Suprapubic skin (tissue), 4 donors: ENCODE measurements at places on chromosomes 5 and 9. TPM values are rescaled to one million over a fixed set of nuclear protein-coding genes. Genes with fewer than 3 reads are reported as not detected.

- no peak for DNase-seq
These were observed 2.0 kb downstream of the CD74 start for GRCh38 chr5:150410524-150411244.

DNA sequence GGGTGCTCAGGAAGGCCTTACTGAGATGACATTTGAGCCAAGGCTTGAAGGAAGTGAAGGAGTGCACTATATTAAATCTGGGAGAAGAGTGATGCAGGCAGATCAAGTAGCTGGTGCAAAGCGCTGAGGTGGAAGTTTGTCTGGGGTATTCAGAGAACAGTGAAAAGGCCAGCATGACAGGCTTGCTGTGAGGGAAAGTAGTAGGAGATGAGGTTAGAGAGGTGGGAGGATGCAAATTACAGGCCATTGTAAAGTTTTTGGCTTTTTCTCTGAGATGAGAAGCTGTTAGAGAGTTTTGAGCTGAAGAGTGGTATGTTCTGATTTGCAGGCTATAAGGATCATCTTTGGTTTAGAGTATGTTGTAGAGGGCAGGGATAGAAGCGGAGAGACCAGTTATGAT, 80.8 kb upstream of the GRHPR start:
- no peak for DNase-seq

DNA sequence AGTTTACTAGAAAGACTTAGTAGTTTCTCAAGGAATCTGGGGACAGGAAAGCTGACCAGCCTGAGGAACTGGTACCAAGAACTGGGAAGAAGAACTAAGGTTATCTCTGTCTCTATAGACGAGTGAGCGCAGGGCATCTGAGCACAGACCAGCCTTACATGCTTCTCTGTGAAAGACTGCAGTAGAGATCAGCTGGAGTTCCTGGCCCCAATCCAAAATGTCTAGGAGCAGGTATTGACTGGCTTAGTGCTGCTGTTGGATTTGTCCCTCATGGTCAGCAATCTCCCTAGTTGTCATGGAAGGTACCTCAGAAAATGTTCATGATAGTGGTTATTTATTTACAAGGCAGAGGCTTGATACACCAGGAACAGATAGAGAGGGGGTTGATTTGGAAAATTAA, 13.3 kb downstream of the NUP214 start:
- DNase-seq, result no peak

GRCh38 chr5:19903611-19904010, 84.4 kb downstream of the CDH18 start:
- no peak for DNase-seq

- DNase-seq, result peak; percentile 75
These were observed 9.9 kb downstream of the PTCH1 start for GRCh38 chr9:95506678-95507463.

GRCh38 chr5:55820488-55820887, 30.7 kb upstream of the IL31RA start:
- no peak for DNase-seq

DNA sequence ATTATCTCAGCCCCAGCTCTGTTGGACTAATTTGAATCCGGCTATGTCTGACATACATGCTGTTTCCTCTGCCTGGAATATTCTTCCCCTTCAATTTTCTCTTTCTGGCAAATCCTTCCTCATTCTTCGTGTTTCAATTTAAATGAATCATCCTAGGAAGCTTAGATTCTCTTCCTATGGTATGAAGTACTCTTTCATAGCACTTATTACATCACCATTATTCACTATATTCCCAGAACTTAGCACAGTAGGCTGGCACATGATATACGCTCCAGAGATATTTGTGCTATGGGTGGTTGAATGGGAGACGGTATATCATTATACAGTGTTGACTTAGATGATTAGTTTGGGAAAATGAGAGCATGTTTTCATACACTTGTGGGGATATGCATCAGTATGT, 91.0 kb upstream of the JAK2 start:
- no peak for DNase-seq

GRCh38 chr5:1706021-1706420, 93.6 kb downstream of the MRPL36 start:
- no peak for DNase-seq

- no peak for DNase-seq
These were observed 30.5 kb upstream of the DMRTA1 start for GRCh38 chr9:22415941-22416691.

GRCh38 chr5:179268399-179268952, 76.8 kb downstream of the ADAMTS2 start:
- DNase-seq, result peak; percentile 74

DNA sequence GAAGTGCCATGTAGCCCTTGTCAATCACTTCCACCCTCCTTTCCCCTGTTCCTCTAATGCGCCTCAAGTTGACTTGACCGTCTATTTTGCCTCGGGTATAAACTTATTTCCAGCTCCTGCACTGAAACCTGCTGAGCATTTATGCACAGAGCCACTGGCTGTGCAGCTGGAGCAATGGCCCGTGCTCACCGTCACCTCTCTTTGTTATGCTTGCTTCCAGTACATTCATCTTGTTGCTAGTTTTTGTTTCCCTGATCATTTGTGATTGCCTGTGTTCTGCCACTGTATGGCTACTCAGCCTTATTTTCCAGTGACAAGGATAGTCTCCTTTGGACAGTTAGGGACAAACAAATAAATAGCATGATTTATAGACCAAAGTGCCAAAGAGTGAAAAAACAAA, 183.1 kb upstream of the C9orf72 start:
- DNase-seq, result no peak

DNA sequence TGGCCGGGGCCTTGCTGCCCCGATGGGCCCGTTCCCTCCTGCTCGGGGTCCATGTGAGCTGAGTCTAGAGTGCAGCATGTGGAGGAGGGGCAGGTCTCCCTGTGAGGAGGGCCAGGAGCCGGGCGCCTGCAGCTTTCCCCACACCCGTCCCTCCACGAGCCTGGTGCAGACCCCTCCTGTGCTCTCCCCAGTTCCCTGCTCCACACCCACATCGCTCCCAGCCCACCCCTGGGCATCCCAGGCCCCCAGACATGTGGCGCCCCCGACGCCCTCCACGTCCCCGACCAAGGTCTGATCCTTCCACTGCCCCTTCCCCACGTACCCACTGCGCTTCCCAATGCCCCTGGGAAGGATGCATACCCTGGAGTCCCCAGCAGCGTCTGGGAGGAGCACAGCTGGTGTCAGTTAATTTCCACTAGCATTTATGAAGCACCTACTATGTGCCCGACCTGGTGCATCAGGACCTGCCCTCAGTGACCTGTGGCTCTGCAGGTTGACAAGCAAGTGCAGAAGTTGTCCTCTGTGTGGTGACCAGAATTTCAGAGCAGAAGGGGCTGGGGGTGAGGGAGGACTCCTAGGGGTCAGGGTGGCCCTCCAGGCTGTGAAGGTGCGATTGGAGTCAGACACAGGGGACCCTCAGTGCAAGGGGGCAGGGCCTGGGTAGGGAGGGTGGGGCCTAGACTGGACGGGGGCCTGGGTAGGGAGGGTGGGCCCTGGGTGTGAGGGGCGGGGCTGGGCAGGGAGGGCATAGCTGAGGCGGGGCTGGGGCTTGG, 10.8 kb upstream of the SLC6A18 start:
- DNase-seq, result no peak

GRCh38 chr5:111488353-111488752, 24.0 kb downstream of the STARD4 start:
- no peak for DNase-seq

DNA sequence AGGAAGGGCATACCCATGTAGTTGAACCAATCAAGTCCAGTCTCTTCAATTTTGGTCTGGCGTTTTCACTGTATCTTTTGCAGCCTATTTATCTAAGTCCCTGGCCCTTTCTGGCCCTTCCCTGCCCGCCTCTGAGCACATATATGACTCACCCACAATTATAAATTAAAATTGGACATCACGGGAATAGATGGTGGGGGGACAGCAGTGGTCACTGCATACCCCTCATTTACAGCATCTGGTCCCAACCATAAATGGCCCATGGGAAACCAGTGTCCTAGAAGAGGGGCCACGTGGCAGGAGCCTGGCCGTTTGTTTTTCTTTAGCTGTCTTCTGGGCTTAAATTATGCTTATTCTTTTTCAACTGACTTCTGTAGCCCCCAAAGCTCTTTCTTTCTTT, 69.2 kb downstream of the PDZD2 start:
- no peak for DNase-seq

DNA sequence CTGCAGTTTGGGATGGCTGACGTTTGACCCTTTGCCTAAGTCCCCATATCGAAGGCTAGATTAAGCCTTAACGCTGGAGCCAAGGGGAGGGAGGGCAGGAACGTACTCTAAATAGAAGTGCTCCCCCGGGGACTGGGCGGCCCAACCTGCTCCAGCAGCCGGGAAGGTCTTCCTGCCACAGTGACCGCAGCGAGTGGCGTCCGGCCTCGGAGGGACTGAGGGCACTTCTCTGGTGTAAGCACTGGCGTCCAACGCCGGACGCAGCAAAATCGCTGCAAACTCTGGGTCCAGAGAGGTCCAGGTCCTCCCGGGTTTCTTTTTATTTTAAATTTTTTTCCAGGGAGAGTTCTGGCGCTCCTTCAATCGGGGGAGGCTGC, 505 bp upstream of the ACER2 start:
- peak; percentile 84 for DNase-seq

- no peak for DNase-seq
These were observed 3.3 kb upstream of the LSM11 start for GRCh38 chr5:157740229-157740610.

GRCh38 chr5:124871303-124871702, 124.9 kb upstream of the ZNF608 start:
- DNase-seq, result no peak

GRCh38 chr9:97928986-97929604, 6.8 kb upstream of the TRMO start:
- no peak for DNase-seq

DNA sequence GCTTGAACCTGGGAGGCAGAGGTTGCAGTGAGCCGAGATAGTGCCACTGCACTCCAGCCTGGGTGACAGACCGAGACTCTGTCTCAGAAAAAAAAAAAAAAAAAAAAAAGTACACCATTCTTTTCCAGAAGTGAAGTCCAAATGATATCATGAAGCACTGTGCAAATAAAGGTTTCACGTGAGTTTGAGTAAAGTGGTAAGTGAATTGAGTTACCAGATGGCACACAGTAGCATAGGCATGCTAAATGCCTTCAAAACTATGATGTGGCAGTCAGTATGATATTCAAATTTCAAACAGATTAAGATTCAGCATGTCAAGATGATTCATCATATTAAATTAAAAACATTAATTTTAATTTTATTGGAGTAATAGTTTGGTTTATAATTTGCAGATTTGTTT, 195.2 kb downstream of the TAF11L14 start:
- no peak for DNase-seq

- no peak for DNase-seq
These were observed 9.3 kb upstream of the OTULIN start for GRCh38 chr5:14655146-14655741.

- DNase-seq, result no peak
These were observed 719 bp upstream of the ISCA1 start for GRCh38 chr9:86282979-86283535.

DNA sequence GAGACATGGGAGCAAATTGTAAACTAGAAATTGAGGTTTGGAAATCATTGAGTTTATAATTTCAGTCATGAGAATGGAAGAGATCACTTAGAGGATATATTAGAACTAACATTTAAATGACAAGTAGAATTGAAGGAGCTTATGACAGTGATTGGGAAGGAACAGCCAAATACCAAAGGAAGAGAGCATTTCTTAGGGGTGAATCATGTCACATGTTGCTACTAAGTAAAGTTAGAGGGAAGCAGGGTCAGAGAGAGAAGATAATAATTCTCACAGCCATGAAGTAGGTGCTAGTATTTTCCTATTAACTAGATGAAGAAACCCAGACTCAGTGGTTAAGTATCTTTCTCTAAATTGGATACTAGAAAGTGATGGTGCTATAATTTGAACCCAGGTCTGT, 59.3 kb downstream of the COMMD10 start:
- no peak for DNase-seq

GRCh38 chr5:147751156-147751830, 31.2 kb downstream of the JAKMIP2 start:
- no peak for DNase-seq

DNA sequence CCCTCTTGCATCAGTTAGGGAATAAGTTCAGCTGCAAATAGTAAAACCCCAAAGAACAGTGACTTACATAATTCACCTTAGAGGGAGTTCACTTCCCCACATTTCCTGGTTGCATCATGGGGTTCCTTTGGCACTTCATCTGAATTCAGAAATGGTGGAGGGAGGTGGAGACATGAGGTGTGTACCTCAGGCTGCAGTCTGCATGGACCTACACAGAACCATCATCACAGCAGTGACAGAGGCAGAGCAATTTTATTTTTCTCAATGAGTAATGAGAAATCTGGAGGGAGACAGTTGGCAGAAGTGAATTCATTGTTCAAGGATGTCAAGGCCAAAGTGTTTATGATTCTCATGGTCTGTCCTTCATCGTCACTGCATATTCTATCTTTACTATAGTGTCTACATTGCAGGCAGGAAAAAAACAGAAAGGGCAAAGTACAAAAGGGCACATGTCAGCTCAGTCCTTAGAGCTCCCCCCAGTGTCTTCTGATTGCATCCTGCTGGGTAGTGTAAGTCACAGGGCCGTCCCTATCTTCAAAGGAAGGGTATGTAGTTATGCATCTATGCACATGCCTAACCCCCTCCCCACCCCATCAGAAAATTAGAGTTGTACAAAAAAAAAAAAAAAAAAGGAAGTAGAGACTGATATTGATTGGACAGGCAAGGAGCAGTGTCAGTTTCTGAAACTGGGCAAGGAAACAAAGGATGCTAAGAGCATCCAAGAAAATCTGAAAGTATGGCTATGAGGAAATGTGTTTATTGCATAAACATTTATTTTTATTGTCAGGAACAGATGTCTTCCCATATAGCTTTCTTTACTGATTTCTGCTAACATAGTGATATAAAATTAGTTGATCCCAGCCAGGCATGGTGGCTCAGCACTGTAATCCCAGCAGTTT, 132.7 kb upstream of the APC start:
- no peak for DNase-seq

DNA sequence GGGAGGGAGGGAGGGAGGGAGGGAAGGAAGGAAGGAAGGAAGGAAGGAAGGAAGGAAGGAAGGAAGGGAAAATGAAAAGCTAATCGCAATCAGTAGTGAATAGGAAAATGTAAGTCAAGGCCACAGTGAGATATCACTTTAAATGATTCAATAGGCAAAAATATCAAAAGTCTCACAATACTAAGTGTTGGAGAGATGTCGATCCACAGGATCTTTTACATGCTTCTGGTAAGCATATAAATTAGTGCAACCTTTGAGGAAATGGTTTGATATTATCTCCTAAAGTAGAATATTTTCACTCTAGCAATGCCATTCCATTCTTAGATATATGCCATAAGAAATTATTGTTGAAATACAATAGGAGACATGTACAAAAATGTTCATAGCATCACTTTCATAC, 58.4 kb downstream of the FRMD3 start:
- no peak for DNase-seq

Gene GRIN3A
- not detected for total RNA-seq

Gene MARCHF6
- total RNA-seq, result 89.7 TPM

Gene MLANA
- total RNA-seq, result 20.0 TPM

Gene NSG2
- not detected for total RNA-seq

Gene MAP3K1
- 89.2 TPM for total RNA-seq

Gene CARTPT
- total RNA-seq, result not detected

Gene SYNPO
- total RNA-seq, result 7.0 TPM

Gene PPP3R2
- not detected for total RNA-seq

Gene ELAVL2
- total RNA-seq, result 0.57 TPM

Gene SPINK7
- total RNA-seq, result 22.9 TPM

Gene GADD45G
- 9.7 TPM for total RNA-seq

Gene NDUFB6
- 45.6 TPM for total RNA-seq

Gene DMRTA1
- 0.11 TPM for total RNA-seq

Gene NR5A1
- not detected for total RNA-seq
